Heart left ventricle (tissue), 16 donors: ENCODE measurements at places on chromosomes 5 and 9. TPM values are rescaled to one million over a fixed set of nuclear protein-coding genes. Genes with fewer than 3 reads are reported as not detected.

DNAH5 gene
- 0.16 TPM for total RNA-seq

- no peak for DNase-seq
Measured at GRCh38 chr9:137500666-137501397, 41.7 kb upstream of the NSMF start.

DNA sequence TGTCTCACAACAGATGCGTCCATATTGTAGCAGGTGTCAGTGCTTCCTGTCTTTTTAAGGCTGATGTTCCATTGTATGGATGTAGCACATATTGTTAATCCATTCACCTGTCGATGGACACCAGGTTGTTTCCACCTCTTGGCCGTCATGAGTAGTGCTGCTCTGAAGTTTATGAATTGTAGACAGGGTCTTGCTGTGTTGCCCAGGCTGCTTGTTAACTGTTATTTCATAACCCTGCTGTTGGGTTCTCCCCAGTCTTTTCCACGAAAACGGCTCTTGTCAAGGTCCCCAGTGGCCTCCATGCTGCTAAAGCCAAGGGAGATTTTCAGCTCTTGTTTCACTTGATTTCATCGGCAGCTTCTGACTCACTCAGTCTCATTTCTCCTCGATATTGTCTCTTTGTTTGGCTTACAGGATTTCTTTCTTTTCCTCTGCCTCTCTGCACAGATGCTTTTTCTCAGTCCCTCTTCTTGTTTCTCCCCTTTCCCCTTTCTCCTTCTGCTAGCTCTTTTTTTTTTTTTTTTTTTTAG lies 12.1 kb upstream of the PSD2 start:
- no peak for DNase-seq

PCDHGA1 gene
- 4.2 TPM for total RNA-seq

FAM78A gene
- total RNA-seq = 34.1 TPM

DNA sequence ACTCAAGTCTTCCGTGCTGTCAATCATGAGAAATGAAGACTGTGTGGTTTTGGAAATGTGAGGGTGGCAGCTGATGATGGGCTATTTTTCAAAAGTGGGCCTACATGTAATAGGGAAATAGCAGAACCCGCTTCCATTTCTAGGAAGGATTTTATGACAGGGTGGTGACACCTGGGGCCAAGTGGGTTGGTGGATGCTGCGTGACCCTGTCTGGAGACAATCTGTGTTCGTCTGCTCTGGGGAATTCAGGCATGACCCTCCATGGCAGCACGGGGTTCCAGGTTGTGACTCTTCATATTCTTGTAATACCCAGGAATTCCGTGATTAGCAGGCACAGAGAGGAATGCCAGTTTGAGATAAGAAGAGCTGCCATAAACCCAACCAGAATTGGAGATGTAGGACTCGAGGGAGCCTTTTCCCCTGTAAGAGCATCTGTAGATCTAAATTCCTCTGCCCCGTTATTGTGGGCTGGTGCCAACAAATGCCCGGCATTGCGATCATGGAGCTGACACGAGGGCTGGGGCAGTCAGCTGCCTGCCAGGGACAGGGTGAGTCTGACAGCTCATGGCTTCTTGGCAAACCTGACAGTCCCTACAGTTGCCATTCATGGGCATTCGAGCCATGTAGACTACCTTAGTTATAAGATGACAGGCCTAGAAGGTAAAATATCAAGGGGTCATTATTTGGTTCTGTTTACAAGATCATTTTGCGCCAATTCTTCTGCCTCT lies 279.7 kb downstream of the GADD45G start:
- peak; percentile 89 for DNase-seq

DNA sequence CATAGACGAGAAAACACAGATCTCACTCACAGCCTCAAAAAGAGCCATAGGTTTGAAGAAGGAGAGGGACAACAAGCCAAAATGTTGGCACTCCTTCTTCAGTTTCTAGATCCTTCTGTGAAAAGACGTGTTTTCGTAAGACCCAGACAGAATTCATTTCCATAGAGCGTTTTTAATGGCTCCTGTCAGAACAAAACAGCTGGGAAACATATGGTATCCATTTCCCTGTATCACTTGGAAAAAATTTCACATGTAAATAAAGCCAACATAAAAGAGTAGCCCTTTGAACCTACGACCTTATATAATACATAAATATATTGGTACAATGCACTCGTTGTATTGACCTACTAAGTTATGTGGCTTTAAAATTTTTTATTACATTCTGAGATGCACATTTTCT lies 108.1 kb downstream of the SNCAIP start:
- no peak for DNase-seq

DNA sequence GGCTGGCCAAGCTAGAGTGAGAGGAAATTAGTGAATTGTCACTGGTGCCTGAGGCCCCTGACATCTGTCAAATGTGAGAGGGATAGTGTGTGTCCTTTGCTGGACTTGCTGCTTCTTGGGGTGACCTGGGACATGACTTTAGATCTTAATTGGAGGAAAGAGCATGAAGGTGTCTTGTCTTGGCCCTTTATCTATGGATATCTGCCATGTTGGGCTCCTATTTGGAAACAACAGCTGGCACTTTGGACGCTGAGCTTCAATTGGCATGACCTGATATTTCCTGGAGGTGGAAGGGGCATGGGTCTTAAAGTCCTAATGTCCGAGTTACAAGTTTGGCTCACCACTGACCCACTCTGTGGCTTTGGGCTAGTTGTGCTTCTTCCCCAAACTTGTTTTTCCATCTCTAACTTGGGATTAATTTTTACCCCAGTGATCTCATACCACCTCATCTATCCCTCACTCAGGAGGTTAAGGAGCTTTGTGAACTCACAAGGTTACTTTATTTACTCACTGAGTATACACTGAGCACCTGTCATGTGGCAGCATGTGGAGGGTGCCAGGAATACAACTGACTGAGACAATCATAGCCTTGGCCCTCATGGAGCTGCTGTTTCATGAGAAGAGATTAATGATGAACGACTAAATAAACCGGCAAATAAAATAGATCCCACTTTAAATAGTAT lies 30.1 kb upstream of the CXCL14 start:
- no peak for DNase-seq
